Chondrocyte (in vitro differentiated cells): ENCODE measurements at places on chromosomes 5 and 9. TPM values are rescaled to one million over a fixed set of nuclear protein-coding genes. Genes with fewer than 3 reads are reported as not detected.

FBP2 gene
- total RNA-seq = not detected in 3 replicates

KIAA1958 gene
- 3.1 to 4.4 TPM (median 3.8 TPM) in 3 replicates for total RNA-seq

PFDN1 gene
- 44.5 to 50.5 TPM (median 49.0 TPM) in 3 replicates for total RNA-seq

DNA sequence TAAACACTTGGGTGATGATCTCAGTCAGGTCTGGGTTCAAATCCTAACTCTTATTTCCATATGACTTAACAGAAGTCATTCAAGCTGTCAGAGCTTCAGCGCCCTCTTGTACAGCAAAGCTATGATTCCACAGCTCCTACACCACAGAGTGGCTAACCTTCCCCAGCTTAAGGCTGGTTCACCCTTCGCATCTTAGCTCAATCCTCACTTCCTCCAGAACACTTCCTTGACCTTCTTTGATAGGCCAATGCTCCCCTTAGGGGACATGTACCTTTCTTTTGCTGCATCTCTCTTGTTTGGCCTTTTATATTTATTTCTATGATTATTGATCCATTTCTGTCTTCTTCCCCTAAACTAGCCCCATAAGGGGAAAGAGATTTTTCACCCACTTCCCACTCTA lies 57.0 kb downstream of the RASEF start:
- H3K4me3 ChIP-seq = no peak overlapping the region
- peaks cover 9% of the 10 kb centered on the region for H3K4me1 ChIP-seq
- H3K27ac ChIP-seq = no peak overlapping the region

GRCh38 chr5:43033841-43034590 lies 6.1 kb downstream of the ANXA2R start:
- H3K4me3 ChIP-seq = no peak overlapping the region
- H3K4me1 ChIP-seq = peaks cover 27% of the 10 kb centered on the region
- no peaks in the 10 kb centered on the region for H3K27me3 ChIP-seq
- H3K27ac ChIP-seq = peak overlapping the region; percentile 69
- no peak for DNase-seq
- no peaks in the 10 kb centered on the region for H3K36me3 ChIP-seq

GRCh38 chr5:132253008-132253441 lies 4.5 kb upstream of the PDLIM4 start:
- no peaks in the 10 kb centered on the region for H3K27me3 ChIP-seq
- no peaks in the 10 kb centered on the region for H3K36me3 ChIP-seq
- DNase-seq = peak; percentile 61
- peaks cover 17% of the 10 kb centered on the region for H3K4me1 ChIP-seq
- H3K27ac ChIP-seq = no peak overlapping the region
- H3K4me3 ChIP-seq = no peak overlapping the region

ADCY2 gene
- total RNA-seq = 0.36 to 0.95 TPM in 2 of 3 replicates, not detected in the other

- peaks cover 20% of the 10 kb centered on the region for H3K36me3 ChIP-seq
- H3K27ac ChIP-seq = peak overlapping the region; percentile 82
- DNase-seq = no peak
- H3K4me3 ChIP-seq = no peak overlapping the region
- H3K4me1 ChIP-seq = peaks cover 94% of the 10 kb centered on the region
Measured at GRCh38 chr9:95027914-95028852, 289.3 kb downstream of the FANCC start.

DNA sequence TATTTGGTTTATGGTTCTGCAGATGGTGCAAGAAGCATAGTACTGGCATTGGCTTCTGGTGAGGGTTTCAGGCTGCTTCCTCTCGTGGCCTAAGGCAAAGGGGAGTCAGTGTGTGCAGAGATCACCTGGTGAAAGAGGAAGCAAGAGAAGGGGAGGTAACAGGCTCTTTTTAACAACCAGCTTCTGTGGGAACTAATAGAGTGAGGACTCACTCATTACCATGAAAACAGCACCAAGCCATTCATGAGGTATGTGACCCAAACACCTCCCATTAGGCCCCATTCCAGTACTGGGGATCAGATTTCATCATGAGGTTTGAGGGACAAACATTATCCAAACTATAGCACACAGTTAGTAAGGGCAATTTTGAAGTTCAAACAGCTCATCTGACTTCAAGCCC lies 263.5 kb downstream of the TMEM38B start:
- DNase-seq = no peak
- H3K4me3 ChIP-seq = no peak overlapping the region
- H3K4me1 ChIP-seq = peaks cover 10% of the 10 kb centered on the region
- H3K27ac ChIP-seq = no peak overlapping the region

DNA sequence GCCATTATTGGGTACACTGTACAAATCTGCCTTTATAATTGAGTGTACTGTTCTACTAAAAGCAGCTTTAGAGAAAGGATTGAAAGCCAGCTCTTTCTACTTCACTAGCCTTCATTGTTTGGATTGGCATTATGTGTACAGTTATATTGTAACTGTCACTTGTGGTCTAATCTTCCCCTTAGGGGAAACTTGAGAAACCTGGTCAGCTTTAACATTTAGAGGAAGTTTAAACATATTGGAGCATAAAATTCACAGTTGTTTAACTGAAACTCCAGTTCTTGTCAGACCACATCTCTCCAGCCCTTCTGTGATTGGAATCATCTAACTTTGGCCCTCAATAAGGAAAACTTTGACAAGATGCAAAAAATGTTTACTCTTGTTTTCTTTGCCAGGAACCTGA lies 24.6 kb downstream of the PIK3R1 start:
- H3K4me3 ChIP-seq = no peak overlapping the region
- no peaks in the 10 kb centered on the region for H3K27me3 ChIP-seq
- peaks cover 61% of the 10 kb centered on the region for H3K4me1 ChIP-seq
- no peak for DNase-seq
- peaks cover 2% of the 10 kb centered on the region for H3K36me3 ChIP-seq

- H3K4me3 ChIP-seq = no peak overlapping the region
- peaks cover 4% of the 10 kb centered on the region for H3K27me3 ChIP-seq
Measured at GRCh38 chr9:95724253-95724991, 151.1 kb upstream of the ERCC6L2 start.

- H3K4me1 ChIP-seq = peaks cover 47% of the 10 kb centered on the region
- H3K36me3 ChIP-seq = no peaks in the 10 kb centered on the region
- H3K27ac ChIP-seq = peak overlapping the region; percentile 85
Measured at GRCh38 chr9:137000177-137000930, 4.0 kb upstream of the CLIC3 start.

PCDHGB7 gene
- total RNA-seq = 3.5 to 5.4 TPM (median 4.3 TPM) in 3 replicates

GRCh38 chr5:133839090-133839489 lies 129.3 kb downstream of the C5orf15 start:
- no peak overlapping the region for H3K4me3 ChIP-seq
- no peaks in the 10 kb centered on the region for H3K36me3 ChIP-seq
- H3K27ac ChIP-seq = no peak overlapping the region
- DNase-seq = no peak
